Effector CD8-positive, alpha-beta T cell (primary cell): ENCODE measurements at places on chromosomes 7 and 10.
A peak's percentile ranks its signal among the peaks of the same experiment; 100 is the strongest.

DNA sequence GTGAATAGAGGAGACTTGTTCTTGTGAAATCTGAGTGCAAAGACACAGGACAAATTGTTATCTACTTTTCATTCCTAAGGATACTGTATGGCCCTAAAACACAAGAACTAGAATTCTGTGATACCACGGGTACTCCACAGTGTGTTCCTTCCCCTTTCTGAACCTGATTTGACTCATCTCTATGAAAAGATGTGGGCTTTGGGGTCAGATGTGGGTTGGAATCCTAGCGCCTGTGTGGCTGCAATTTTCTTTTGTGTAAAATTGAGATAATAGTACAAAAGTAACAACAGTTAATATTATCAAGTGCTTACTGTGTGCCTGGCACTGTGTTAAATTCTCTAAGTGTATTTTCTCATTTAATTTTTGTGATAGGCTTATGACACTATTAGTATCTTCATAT is 8.1 kb downstream of the SRGN start:
- DNase-seq: no peak

- DNase-seq: no peak
Measured at GRCh38 chr7:111763221-111763801, 201.0 kb upstream of the IMMP2L start.

DNA sequence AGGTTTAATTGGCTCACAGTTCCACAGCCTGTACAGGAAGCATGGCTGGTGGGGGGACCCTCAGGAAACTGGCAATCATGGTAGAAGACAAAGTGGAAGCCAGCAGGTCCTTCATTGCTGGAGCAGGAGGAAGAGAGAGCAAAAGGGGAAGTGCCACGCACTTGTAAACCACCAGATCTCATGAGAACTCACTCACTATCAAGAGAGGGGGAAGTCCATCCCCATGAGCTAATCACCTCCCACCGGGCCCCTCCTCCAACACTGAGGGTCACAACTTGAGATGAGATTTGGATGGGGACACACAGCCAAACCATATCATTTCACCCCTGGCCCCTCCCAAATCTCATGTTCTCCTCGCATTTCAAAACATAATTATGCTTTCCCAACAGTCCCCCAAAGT is 171.9 kb upstream of the CACNA2D1 start:
- DNase-seq: no peak

DNA sequence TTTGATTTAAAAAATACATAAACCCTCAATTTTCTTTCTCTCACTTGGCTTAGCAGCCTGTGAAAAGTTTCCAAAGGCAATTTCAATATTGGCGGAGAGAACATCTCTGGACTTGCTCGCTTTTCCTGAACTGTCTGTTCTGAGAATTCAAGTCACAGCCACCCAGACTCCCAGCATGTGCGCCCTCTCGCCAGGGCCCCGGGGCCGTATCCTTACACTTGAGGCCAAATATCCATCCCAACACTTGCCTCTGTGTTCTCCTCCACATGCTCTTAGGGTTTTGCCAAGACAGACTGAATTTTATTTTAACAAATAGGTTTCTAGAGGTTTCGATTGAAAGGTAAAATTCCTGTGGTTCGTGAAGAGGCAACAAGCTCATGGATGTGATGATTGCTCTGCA is 111.5 kb upstream of the GPR26 start:
- DNase-seq: no peak

GRCh38 chr10:67401711-67402110 is 294.3 kb downstream of the CTNNA3 start:
- no peak for DNase-seq

GRCh38 chr10:65125212-65125611 is 1604.0 kb downstream of the REEP3 start:
- DNase-seq: no peak

- no peak for DNase-seq
Measured at GRCh38 chr7:101488826-101489572, 126.3 kb downstream of the COL26A1 start.

- no peak for DNase-seq
Measured at GRCh38 chr10:30865141-30865926, 166.3 kb downstream of the ZNF438 start.

DNA sequence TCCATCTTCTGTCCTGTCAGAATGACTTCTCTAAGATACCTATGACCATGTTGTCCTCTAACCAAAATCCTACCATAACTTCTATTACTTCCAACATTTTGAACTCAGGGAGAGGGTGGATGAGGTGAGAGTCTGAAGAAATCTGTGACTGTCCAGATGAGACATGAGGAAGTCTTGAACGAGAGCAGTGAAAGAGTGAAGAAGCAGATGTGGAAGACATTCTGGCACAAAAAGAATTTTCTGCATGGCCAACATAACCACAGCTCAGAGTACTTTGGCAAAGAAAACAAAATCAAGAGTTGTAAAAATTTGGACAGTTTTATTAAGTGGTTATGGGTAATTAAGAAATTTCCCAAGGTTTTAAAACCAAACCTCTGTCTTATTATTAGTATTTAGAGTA is 141.6 kb downstream of the CPEB3 start:
- DNase-seq: no peak

DNA sequence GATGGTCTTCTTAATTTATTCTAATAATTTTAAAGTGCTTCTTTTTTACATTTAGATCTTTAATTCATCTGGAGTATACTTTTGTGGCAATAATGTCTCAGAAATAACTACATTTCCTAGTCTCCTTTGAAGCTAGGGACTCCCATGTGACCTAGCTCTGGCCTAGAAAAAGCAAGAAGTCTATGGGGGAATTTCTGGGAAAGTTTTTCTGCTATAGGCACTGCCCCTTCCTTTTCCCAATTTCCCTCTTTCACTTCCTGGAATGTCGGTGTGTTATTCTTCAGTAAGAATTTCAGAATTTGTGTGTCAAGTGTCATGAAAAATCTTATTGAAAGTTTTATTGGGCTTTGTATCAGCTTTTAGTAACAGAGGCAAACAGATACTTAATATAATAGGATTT is 94.6 kb upstream of the LRRC4 start:
- DNase-seq: no peak

GRCh38 chr7:148584154-148584827 is 6.3 kb upstream of the C7orf33 start:
- no peak for DNase-seq

- no peak for DNase-seq
Measured at GRCh38 chr7:134845461-134845860, 66.0 kb downstream of the CALD1 start.

DNA sequence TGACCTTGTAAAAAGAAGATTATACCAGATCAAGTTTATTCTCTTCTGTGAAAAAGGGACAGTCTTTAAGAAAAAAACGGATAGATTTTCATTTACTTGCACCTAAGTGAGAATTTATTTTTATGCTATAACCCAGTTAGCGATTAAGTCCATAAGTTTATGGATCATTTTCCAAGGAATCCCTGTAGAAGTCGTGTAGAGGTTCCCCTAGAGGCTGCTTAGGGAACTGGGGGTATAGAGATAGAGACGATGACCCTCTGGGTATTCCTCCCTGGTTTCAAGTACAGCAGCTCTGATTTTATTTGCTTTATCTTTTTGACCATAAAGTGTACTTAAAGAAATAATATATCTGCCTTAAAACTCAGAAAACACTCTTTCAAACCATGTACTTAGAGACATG is 648.4 kb upstream of the LRRTM3 start:
- no peak for DNase-seq

DNA sequence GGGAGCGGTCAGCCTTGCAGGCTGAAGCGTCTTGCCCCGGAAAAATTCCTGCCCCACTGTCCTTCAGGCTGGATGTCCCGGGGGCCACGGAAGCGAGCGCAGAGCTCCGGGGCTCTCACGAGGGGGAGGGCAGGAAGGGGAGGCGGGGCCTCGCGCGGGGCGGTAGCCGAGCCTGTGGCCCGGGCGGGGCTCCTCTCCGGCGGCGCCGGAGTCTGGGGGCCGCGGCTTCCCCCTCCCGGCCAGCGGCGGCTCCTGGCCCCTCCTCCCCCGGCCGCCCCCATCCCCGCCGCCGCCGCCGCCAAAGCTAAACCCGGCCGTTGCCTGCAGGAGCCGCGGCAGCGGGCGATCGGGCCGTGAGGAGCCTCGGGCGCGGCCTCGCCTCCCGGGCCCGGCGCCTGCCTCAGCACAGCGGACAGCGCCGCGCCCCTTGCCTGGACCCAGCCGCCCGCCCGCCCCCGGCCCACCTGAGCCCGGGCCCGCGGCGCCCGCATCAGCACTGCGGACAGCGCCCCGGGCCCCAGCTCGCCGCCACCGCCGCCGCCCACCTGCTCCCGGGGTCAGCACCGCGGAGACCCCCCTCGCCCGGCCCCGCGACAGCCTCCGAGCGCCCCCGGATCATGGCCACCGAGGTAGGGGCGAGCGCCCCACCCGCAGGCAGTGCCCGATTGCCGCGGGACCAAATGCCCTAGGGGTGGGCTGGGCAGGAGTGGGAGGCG is at the start of gene GOLGA7B:
Gene GOLGA7B (plus strand): TSS at position 157 of the 716 bp plus-strand sequence. CDS start 461 bp downstream, at position 618.
- DNase-seq: peak; percentile 42

- DNase-seq: no peak
Measured at GRCh38 chr7:134533288-134533771, 6.0 kb downstream of the AKR1B10 start.

DNA sequence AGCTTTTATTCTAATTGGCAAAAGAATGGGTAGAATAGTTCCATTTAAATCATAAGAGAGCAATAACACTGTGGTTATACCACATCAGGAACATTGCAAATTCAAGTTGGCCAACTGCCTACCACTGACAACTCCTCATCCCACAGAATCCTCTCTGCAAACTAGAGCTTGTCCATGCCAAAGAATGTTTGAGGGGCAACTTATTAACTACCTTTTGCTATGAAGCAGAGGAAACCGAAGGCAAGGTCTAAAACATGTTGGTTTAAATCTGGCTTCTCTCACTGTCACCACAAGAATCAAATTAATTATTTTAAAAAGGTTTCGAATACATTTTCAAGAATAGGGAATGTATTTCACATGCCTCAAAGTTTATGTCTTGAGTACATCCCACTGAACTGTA is 36.0 kb downstream of the RHOBTB1 start:
- no peak for DNase-seq

GRCh38 chr7:83020161-83020560 is 142.5 kb downstream of the PCLO start:
- no peak for DNase-seq

DNA sequence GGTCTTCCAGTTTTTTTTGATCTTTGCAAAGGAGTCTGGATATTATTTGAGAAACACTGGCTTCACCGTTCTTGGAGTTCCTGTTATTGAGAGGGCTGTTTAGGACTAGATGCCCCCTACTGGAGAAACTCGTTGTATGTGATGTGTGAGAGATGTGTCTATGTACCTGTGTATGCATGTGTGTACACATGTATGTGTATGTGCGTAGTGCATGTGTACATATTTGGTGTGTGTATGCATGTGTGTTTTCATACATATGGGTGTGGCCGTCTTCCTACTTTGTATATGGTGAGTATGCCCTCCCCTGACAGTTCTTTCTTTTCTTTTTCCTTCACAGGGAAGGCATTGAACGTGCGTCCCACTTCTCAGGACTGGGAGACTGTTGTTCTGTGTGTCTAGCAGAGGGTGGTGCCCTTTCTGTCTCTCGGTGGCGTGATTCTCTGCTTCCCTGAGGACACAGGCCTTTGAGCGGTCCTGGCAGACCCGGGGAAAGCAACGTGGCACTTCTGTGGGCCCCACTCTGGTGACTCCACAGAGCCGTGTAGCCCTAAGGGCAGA is 3.0 kb upstream of the CALHM3 start:
- DNase-seq: no peak

GRCh38 chr7:146876411-146876810 is 759.8 kb downstream of the CNTNAP2 start:
- no peak for DNase-seq

- DNase-seq: no peak
Measured at GRCh38 chr7:158732494-158733219, 28.1 kb upstream of the NCAPG2 start.

- no peak for DNase-seq
Measured at GRCh38 chr7:130140551-130141160, 64.5 kb downstream of the TMEM209 start.

- no peak for DNase-seq
Measured at GRCh38 chr7:24652251-24652939, 79.1 kb downstream of the PALS2 start.

GRCh38 chr7:3349126-3349525 is 48.1 kb downstream of the SDK1 start:
- DNase-seq: no peak

DNA sequence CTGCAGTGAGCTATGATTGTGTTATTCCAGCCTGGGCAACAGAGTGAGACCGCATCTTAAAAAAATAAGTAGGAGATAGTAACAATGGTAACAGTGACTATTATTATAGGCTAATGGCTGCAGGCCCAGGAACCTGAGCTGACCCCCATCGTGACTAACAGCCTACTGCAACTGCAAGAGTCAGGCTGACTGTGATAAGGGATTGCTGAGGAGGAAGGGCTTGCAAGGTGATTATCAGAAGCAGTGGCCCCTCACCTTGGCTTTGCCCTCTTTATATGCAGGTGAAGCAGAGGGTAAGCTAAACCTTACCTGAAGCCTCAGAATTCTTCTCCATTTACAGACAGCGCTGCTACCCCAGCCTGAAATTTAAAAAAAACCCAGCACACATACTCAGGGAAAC is 83.9 kb upstream of the SDK1 start:
- no peak for DNase-seq

DNA sequence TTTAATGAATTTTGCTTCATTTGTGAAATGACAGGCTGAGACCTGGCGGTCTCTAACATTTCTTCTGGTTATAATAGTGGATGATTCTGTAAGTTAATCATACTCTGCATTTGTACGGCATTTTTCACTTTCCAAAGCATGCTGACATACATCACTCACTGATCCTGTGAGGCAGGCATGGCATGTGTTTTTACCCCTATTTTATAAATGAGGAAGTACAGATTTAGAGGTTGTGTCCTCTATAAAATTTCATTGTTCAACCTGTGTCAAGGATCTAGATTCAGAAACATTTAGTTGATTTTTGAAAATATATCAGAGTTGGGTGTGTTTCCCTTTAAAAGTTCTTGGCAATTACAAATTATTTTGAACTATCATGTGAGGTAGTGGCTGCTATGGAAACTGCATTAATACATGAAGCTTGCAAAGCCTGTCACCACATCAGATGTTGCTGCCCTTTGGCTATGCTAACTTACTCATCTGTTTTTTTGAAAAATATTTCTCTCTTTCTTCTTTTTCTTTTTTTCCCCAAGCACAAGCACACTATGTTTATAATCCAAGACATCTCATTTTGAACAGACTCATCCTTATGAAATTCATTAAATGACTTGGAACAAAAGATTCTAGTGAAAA is 172.7 kb downstream of the GNAI1 start:
- no peak for DNase-seq

- no peak for DNase-seq
Measured at GRCh38 chr7:6165521-6166320, 106.7 kb downstream of the CYTH3 start.
